Substantia nigra (tissue), 51 donors: ENCODE measurements at places on chromosomes 3 and 15.

DNA sequence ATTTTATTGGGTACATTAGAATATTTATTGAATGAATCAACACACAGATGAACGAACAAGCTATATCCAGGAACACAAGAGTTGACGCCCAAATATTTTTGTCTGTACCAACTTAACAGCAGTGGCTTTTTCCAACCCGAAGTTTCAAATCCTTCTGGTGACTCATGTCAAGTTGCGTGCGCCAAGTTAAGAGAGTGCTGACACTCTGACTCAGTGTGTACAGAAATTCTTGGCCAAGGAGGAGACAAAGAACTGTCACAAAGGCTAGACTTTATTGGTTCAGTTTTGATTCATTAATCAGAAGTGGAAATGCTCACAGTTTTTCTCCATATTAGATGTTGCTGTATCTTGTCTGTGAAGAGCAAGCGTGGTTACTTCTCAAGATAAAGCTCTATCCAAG is 59.6 kb upstream of the TSC22D2 start:
- DNase-seq: no peak

DNA sequence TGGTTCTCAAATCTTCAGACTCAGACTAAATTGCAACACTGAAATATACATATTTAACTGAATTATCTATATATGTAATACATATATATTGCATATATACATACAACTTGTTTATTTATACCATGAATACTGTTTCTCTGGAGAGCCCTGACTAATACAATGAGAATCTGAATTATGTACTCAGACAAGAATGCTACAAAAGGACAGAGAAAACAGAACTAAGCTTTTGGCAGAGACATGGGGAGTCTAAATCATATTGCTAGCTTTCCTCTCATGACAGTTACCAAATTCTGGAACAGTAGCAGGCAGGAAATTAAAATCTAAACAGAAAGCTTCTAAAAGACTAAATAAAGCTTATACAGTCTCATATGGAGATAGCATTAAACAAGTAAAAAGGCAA is 142.4 kb upstream of the KCNMB2 start:
- no peak for DNase-seq

DNA sequence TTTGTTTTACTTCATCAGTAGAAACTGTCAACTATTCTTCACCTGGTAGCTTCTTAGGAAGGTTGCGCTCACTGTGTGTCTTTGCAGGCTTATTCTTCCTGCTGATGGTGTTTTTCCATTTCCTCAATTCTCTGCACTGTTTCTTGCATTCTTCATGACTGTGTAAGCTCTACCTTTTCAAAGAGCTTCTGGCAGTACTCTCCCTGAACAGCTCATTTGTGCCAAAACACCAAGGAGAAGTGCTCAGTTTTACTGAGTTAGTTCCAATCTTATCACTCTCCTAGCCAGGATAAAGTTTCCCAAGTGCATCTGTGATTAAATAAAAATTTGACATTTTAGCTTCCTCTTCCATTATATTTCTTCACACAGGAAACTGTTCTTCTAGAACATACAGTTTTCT is 339.8 kb downstream of the EPHA3 start:
- DNase-seq: no peak

- peak; percentile 43 for DNase-seq
Observed at GRCh38 chr3:56855856-56856512, 54.2 kb upstream of the ARHGEF3 start.

DNA sequence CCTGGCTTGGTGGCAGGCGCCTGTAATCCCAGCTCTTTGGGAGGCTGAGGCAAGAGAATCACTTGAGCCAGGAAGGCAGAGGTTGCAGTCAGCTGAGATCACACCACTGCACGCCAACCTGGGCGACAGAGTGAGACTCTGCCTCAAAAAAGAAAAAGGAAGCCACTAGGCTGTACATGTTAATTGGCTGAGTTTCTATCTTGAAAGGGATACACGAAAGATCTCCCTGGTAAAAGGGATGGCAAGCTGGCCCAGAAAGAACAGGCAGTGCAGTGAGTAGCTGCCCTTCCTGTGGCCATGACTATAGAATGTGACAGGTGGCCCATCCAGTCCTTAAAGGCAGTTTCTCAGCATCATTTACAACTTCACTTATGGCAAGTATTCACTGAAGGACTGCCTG is 12.3 kb downstream of the LRIG1 start:
- no peak for DNase-seq

- DNase-seq: no peak
Observed at GRCh38 chr3:170137986-170138385, 43.5 kb downstream of the PHC3 start.
